ENCODE measurements at places on chromosomes 11 and 22. TPM values are rescaled to one million over a fixed set of nuclear protein-coding genes. Genes with fewer than 3 reads are reported as not detected.

TIGD3 gene
- not detected for total RNA-seq

APOBEC3B gene
- 4.8 TPM for total RNA-seq

NNMT gene
- total RNA-seq = 308 TPM

DNA sequence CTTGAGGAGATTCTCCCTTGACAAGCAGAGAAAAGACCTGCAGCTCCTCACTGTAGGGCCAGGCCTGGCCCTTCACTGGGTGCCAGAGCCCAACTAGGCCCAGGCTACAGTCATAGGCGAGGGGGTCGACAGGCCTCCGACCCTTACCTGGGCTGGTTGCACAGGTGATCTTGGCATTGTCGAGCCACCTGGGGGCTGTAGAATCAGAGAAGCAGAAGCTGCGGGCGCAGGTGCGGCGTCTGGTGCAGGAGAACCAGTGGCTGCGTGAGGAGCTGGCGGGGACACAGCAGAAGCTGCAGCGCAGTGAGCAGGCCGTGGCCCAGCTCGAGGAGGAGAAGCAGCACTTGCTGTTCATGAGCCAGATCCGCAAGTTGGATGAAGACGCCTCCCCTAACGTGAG, 6.9 kb upstream of the RAB1B start:
- no peak overlapping the region for H3K4me3 ChIP-seq
- peaks cover 32% of the 10 kb centered on the region for H3K4me1 ChIP-seq
- H3K36me3 ChIP-seq = peaks cover 79% of the 10 kb centered on the region
- DNase-seq = no peak

GRCh38 chr22:24091551-24092420, 80.7 kb downstream of the CABIN1 start:
- DNase-seq = no peak
- no peaks in the 10 kb centered on the region for H3K4me1 ChIP-seq
- peaks cover 47% of the 10 kb centered on the region for H3K36me3 ChIP-seq
- no peaks in the 10 kb centered on the region for H3K27me3 ChIP-seq
- no peak overlapping the region for H3K4me3 ChIP-seq
- no peak overlapping the region for H3K27ac ChIP-seq

- no peaks in the 10 kb centered on the region for H3K4me1 ChIP-seq
- DNase-seq = no peak
- no peak overlapping the region for H3K4me3 ChIP-seq
- H3K27me3 ChIP-seq = no peaks in the 10 kb centered on the region
- peaks cover 20% of the 10 kb centered on the region for H3K36me3 ChIP-seq
Observed at GRCh38 chr11:19929655-19930054, 217.0 kb downstream of the NAV2 start.

GRCh38 chr11:65662799-65663638, at the start of gene RELA:
Gene RELA (minus strand): TSS chr11:65662916. CDS start chr11:65662832, 84 bp downstream.
- peak within 1 kb of the TSS; percentile 100 for H3K27ac ChIP-seq
- H3K27me3 ChIP-seq = no peaks in the 10 kb centered on the region
- peaks cover 39% of the 10 kb centered on the region for H3K36me3 ChIP-seq
- peaks cover 23% of the 10 kb centered on the region for H3K4me1 ChIP-seq

- no peak overlapping the region for H3K27ac ChIP-seq
- no peak for DNase-seq
- no peak overlapping the region for H3K4me3 ChIP-seq
- no peaks in the 10 kb centered on the region for H3K27me3 ChIP-seq
Observed at GRCh38 chr11:111397034-111397433, 18.0 kb upstream of the POU2AF1 start.
